Activated naive CD4-positive, alpha-beta T cell treated with anti-CD3 and anti-CD28 coated beads, Interleukin-2, amount 50 U/mL, for 72 hours (primary cell): ENCODE measurements at places on chromosomes 3 and 15. TPM values are rescaled to one million over a fixed set of nuclear protein-coding genes. Genes with fewer than 3 reads are reported as not detected.

- no peak for DNase-seq
These were observed 309.4 kb upstream of the THRB start for GRCh38 chr3:24804095-24804494.

GRCh38 chr3:129612534-129613366 lies 6.3 kb upstream of the PLXND1 start:
- no peak for DNase-seq

DNA sequence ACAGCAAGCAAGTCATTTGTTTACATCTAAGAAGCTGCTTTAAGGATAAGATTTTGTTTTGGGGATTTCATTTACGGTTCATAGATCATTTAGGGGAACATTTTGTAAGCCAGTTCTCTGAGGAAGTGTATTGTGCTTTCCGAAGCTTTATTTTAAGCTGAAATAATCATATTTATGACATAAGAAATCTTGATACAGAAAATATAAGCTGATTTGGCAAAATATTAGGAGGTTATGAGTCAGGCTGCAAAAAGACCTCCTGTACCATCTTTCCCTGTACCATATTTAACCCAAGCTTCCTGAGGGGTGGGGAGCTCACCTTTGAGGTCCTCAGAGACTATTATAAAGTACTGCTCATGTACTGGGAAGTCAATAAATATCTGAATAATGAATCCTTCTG lies 8.1 kb upstream of the EIF4E3 start:
- DNase-seq: no peak

ITGA11 gene
- 1.8 TPM for total RNA-seq

FMN1 gene
- 1.1 TPM for total RNA-seq

PAQR5 gene
- 0.04 TPM for total RNA-seq
